ENCODE measurements at places on chromosomes 4 and X.
A peak's percentile ranks its signal among the peaks of the same experiment; 100 is the strongest.

GRCh38 chrX:30735839-30736238 lies 82.6 kb downstream of the GK start:
- peak; percentile 9 for DNase-seq

DNA sequence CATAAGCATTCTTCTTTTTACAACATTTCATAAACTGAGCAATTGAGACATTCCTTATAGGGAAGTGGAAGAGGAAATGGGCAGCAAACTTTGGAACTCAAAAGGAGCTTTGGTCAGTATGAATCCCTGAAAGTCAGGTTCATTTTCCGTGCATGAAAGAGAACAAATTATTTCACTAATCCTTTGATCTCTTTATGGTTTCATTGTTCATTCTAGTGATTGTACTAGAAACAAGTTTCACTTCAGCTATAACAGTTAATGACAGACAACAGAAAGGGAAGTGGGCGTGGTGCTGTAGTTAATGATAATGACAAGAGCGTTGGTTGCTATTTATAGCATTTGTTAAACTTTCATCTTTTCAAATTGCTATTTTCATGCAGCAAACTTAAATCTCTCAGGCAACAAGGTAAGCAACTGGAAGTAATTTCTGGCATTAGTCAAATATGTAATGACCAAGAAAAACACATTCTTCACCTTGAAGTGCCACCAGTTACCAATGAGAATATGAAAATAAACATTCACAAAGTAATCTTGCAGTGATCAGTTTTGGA lies 98.4 kb downstream of the AREG start:
- no peak for DNase-seq

DNA sequence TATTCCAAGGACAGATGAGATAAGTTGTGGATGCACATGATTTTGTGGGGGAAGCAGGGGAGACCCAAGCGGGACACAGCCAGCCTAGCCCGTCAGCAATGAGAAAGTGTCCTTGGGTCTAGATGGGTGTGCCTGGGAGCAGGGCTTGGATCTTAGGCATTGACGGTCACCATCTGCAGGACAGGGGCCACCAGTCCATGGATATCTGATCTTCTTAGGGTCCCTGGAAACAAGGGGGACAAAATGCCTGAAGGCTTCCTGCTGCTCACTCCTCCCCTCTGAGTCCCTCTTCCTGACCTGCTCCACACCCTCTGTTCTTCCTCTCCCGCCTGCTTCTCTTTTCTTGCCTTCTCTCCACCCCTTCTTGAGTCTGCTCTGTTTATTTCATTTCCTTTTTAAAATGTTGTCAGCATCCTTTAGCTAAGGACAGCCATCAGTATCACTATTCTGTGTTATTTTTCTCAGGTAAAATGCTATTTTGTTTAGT lies 298.4 kb downstream of the RAPGEF2 start:
- no peak for DNase-seq

DNA sequence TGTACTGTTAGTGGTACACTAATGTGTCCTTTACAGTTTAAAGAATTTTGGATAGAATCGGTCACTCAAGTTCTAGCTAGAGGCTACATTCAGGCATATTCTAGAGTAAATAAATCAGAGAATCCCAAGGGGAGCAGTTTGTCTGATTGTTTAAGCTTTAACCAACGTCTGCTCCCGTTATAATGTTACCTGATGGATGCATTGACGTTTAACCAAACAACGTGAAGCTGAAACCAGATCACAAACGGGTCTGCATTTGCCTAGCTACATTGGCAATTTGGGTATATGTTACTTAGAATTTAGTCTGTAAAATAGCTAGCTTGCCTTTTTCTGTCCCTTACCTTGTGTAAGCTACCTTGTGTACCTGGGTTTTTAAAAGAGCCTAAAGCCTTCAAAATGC lies 1.6 kb downstream of the PI4K2B start:
- DNase-seq: no peak

- DNase-seq: no peak
Measured at GRCh38 chr4:22607382-22607781, 85.4 kb upstream of the GBA3 start.

GRCh38 chrX:97267396-97268181 lies 383.9 kb downstream of the RPA4 start:
- no peak for DNase-seq

GRCh38 chr4:162852642-162853041 lies 314.0 kb downstream of the NAF1 start:
- no peak for DNase-seq

- no peak for DNase-seq
Measured at GRCh38 chr4:76897536-76898384, at the start of gene SOWAHB. SOWAHB (minus strand) TSS chr4:76898144; CDS start chr4:76897849, 295 bp downstream.

DNA sequence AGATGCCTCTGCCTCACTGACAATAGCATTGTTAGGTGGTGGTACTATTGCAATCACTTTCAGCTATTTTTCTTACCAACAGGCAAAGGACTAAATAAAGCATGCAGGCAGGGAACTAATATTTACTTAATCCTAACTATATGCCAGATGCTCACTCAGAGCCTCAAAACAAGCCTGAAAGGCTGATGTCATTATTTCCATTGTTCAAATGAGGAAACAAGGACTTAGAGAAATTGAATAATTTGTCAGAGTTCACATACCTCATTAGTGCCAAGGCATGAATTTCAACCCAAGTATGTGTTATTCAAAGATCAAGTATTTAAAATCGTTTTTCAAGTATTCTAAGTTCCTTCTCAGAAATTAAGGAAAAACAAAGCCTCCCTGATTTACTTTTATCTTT lies 374.9 kb upstream of the TECRL start:
- DNase-seq: no peak

DNA sequence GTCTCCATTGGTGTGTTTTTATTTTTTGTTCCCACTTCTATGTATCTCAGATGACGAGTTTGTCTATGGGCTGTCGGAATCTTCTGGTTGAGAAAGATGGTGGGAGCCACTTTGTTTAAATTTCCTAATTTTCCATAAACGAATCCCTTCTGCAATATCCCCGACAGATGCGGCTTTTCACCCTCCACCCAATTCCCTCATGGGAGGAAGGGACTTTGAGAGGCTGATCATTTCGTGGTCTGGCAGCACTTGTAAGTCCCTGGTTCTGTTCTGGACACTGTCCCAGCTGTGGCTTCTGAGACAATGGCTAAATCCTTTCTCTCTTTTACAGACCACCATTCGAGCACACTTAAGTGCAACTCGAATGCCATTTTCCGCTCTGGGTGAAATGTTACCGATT lies 72.2 kb upstream of the PUDP start:
- no peak for DNase-seq

DNA sequence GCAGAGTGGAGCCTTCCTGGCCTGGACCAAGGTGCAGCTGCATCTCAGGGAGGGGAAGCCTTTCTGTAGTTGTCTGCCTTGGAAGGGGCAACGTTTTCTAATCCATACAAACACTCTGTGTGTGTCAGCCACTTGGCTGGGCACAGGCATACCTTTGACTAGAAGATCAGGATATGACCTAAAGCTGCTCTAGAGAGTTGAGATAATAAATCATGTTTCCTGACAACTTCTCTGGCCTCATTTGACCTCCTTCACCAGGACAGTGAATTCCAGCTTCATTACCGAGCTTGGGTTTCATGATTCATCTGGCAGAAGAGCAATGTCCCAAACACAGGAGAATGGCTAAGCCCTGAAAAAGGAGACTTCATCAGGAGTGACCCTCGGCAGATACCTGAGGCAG lies 89.6 kb upstream of the KIT start:
- DNase-seq: no peak

GRCh38 chr4:124958847-124959246 lies 246.3 kb upstream of the ANKRD50 start:
- no peak for DNase-seq

GRCh38 chr4:76570141-76570973 lies 135.3 kb downstream of the SHROOM3 start:
- DNase-seq: no peak

- no peak for DNase-seq
Measured at GRCh38 chrX:108312957-108313356, 125.3 kb downstream of the COL4A6 start.

- peak; percentile 10 for DNase-seq
Measured at GRCh38 chrX:66728818-66729271, 90.0 kb upstream of the EDA2R start.

DNA sequence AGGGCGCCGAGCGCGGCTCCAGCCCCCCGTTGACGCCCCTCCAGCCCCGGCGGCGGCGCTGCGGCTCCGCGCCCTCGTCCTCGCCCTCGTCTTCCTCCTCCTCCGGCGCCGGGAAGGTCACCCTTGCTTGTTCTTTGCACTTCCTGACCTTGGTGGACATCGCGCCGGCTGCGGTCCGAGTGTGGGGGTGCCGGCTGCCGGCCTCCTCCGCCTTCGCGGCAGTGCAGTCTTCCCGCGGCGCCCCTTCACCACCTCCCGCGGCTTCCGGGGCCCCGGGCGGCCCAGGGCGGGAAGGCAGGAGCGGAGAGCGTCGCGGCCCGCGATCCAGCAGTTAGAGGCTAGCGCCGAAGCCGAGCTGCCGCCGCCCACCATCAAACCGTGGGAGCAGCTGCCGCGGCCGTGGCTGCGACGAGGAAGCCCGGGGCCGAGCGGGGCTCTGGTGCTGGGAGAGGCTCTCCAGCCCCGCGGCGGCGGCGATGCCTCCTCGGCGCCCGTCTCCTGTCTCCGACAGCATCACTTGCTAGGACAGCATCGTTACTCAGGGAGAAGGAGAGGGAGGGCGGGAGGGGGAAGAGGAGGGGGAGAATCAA lies at the start of gene TRPC3:
TSS of gene TRPC3 (minus strand) at position 540 of the 590 bp plus-strand sequence. CDS start at position 160, 380 bp downstream.
- DNase-seq: no peak

DNA sequence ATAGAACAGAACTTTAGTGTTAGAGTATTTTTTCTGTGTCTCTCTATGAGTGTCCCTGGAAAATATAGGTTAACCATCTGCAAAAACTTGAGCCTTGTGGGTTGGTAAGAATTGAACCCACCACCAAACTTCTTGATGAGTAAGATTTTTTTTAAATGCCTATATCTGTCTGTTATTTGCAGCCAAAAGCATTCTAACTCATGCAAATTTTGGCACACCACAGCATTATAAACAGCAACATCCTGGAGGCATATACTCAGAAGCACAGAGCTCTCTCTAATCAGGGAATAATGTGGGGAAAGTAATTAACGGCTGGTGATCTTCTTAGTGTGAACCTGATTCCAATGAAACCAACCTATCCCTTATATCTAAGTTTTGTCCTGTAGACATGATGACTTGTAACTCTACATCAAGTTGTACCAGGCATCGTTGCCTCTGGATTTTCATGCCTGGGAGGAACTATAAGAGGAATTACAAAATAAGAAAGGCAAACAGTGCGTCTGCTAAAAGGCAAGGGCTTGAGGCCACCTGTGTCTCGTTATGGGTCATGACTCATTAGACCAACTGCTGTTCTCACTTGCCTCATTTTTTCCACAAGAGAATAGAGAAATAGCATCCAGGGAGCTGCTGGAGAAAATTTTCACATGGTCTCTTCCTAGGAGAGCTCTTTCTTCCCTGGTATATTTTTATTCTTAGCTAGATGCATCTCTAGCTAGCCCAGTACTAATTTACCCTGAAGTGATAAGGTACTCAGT lies 202.4 kb downstream of the CHIC2 start:
- DNase-seq: no peak

GRCh38 chr4:185352741-185353140 lies 43.0 kb downstream of the LRP2BP start:
- DNase-seq: no peak

DNA sequence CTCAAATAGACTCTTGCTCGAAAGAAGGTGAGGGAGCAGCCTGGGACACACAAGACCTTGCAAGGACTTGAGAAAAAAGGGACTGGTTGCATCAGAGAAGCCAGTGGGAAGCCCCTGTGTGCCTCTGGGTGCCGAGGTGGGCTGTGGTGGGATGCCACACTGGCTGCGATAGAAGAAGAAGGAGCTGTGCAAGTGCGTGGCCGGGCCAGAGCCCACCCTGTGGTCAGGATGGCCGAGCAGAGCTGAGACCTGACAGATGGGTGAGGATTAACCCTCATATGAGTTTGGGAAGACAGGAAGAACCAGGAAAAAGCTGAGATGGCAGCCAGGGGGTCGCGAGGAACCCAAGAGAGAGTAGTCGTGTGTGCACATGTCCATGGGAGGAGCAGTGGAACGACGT lies 44.6 kb upstream of the HGFAC start:
- no peak for DNase-seq

- no peak for DNase-seq
Measured at GRCh38 chr4:111754003-111754402, 391.3 kb upstream of the FAM241A start.

GRCh38 chrX:13825178-13825762 lies 8.4 kb upstream of the GPM6B start:
- DNase-seq: no peak

- no peak for DNase-seq
Measured at GRCh38 chr4:76960014-76960413, 10.5 kb downstream of the SEPTIN11 start.

DNA sequence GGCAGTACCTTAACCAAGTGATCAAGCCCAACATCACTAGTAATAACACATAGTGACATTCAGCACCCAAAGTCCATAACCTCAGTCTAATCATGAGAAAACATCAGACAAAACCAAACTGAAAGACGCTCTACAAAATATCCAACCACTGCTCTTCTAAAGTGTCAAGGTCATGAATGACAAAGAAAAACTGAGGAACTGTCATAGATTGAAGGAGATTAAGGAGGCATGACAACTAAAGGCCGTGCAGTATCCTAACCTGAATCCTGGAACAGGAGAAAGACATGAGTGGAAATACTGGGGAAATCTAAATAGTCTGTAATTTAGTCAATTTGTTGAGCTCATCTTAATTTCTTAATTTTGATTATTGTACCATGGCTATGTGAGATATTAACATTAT lies 38.2 kb upstream of the EXOC1L start:
- DNase-seq: no peak

DNA sequence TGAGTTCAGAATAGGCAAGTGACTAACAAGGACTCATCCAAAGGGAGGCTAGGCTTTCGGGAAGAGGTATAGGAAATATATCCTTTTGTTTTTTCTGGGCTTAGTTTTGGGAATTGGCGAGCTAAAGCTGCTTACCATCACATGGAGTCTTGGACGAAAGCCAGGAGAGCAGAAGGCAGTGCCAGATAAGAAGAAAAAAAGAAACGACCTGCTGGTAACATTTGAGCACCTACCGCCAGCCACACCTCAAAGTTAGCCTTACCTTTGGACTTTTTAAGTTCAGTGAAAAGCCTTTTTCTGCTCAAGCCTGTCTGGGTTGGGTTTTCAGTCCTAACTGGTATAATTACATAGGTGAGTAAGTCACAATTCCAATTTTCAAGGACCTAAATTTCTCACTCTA lies 85.1 kb upstream of the LCORL start:
- DNase-seq: no peak

- no peak for DNase-seq
Measured at GRCh38 chrX:30283456-30284200, 25.6 kb downstream of the NR0B1 start.

DNA sequence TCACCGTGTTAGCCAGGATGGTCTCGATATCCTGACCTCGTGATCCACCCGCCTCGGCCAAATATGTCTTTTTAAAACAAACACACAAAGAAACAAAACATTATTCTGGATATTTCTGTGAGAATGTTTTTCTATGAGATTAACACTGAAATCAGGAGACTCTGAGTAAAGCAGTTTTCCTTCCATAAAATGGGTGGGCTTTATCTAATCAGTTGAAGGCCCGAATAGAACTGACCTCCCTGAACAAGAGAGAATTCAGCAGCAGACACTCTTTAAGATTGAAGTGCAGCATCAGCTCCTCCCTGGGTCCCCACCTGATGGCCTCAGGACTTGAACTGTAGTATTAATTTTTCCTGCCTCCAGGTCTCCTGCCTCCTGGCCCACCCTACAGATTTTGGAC lies 22.4 kb upstream of the SOD3 start:
- DNase-seq: no peak
